SK-N-SH (cell line): ENCODE measurements at places on chromosomes 6 and 20.
A peak's percentile ranks its signal among the peaks of the same experiment; 100 is the strongest.

DNA sequence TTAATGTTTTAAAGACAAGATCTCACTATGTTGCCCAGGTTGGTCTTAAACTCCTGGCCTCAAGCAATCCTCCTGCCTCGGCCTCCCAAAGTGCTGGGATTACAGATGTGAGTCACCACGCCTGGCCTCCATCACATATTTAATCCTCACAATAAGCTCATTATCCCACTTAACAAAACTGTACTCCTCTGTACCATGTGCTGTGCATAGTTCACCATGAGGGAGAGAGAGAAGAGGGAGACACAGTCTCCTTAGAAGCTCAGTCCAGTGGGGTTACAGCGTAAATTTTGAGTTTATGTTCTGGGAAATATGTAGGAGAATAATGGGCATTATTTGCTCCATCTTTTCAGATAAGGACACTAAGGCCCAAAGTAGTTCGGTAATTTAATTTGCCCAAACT is 7.9 kb upstream of the CPNE5 start:
- H3K27me3 ChIP-seq, result no peaks in the 10 kb centered on the region
- no peak overlapping the region for H3K27ac ChIP-seq
- no peak overlapping the region for H3K4me3 ChIP-seq
- H3K36me3 ChIP-seq, result peaks cover 9% of the 10 kb centered on the region
- DNase-seq, result no peak

DNA sequence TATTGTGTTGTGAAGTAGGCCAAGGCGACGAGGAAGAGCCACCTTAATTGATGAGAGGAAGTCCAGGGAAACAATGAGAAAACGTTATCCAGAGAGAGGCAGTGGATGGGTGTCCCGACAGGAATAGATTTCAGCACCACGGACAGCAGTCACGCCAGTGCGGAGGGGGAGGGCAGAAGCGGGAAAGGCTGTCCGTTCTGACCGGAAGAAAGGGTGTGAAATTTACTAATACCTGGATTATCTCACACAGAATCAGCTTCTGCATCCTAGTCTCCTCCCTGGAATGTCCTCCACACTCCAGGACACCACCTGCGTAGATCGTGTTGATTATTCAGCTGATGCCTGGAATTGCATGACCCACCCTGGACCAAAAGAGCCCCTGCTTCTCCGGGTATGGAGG is 7.4 kb upstream of the BPIFA3 start:
- no peaks in the 10 kb centered on the region; the same call in 1 of the 2 replicates for H3K4me1 ChIP-seq
- no peak overlapping the region for H3K27ac ChIP-seq
- H3K27me3 ChIP-seq, result 0 out of 2 replicates have a peak, but pooled peaks cover 2% of the 10 kb centered on the region
- no peaks in the 10 kb centered on the region for H3K36me3 ChIP-seq
- no peak overlapping the region for H3K4me3 ChIP-seq

GRCh38 chr6:38579010-38579628 is 60.6 kb downstream of the BTBD9 start:
- H3K4me3 ChIP-seq, result no peak overlapping the region
- H3K4me1 ChIP-seq, result no peaks in the 10 kb centered on the region
- no peak overlapping the region for H3K27ac ChIP-seq

GRCh38 chr6:128822271-128822670 is 60.7 kb upstream of the LAMA2 start:
- no peaks in the 10 kb centered on the region for H3K4me1 ChIP-seq
- H3K36me3 ChIP-seq, result no peaks in the 10 kb centered on the region
- 0 out of 2 replicates have a peak, but pooled peaks cover 6% of the 10 kb centered on the region for H3K27me3 ChIP-seq
- H3K4me3 ChIP-seq, result no peak overlapping the region

DNA sequence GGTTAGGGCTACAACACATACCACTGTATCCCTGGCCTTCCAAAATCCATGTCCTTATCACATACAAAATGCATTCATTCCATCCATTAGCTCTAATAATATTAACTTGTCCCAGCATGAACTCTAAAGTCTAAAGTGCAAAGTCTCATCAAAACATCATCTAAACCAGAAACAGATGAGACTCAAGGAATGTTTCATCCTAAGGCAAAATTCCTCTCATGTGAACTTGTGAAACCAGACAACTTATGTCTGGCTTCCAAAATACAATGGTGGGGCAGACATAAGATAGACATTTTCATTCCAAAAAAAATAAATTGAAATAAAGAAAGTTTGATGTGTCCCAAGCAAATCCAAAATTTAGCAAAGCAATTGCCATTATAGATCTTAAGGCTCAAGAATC is 257.4 kb downstream of the HTR1B start:
- DNase-seq, result no peak
- H3K27me3 ChIP-seq, result no peaks in the 10 kb centered on the region
- no peak overlapping the region for H3K4me3 ChIP-seq
- H3K4me1 ChIP-seq, result no peaks in the 10 kb centered on the region
- no peaks in the 10 kb centered on the region for H3K36me3 ChIP-seq

DNA sequence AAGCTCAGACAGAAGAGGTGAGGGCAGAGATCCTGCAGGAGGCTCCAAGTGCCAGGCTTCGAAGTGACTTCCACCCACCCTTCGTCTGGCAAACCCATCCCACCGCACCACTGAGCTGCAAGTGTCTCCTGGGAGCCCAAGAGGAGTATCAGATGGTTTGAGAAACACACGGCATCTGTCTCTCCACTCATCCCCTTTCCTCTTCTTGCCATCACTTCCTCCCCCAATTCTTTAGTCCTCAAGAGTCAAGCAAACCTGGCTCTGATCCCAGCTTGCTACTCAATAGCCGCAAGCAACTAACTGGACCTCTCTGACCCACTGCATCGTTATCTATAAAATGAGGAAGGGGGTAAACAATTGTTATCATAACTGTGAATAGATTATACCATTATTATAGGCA is 142.1 kb downstream of the BMP7 start:
- H3K27me3 ChIP-seq, result no peaks in the 10 kb centered on the region
- H3K4me1 ChIP-seq, result no peaks in the 10 kb centered on the region
- no peak overlapping the region for H3K4me3 ChIP-seq
- no peak for DNase-seq
- H3K36me3 ChIP-seq, result no peaks in the 10 kb centered on the region

GRCh38 chr6:70270287-70271005 is 32.4 kb downstream of the COL9A1 start:
- H3K27me3 ChIP-seq, result no peaks in the 10 kb centered on the region
- H3K4me3 ChIP-seq, result no peak overlapping the region
- DNase-seq, result no peak
- H3K36me3 ChIP-seq, result no peaks in the 10 kb centered on the region

DNA sequence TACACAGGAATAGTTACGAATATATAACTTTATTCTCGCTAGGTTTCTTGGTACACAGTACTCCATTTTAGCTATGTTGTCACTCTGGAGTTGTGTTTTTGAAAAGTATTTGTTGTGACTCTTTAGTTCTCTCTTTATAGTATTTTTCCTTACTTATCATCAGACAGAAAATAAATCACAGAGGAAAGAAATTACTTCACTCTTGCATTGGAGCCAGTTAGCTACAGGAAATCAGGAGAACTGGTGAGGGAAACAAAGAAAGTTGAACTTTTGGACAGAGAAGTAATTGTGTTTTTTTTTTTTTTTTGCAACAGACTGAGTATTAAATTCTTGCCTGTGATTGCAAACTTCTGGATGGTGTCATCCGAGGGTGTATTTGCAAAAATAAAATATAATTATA is 33.9 kb downstream of the DSE start:
- peak overlapping the region; percentile 86; the same call in 1 of the 2 replicates for H3K27ac ChIP-seq
- H3K27me3 ChIP-seq, result no peaks in the 10 kb centered on the region
- H3K4me1 ChIP-seq, result peaks cover 18% of the 10 kb centered on the region; the same call in 1 of the 2 replicates
- no peak overlapping the region for H3K4me3 ChIP-seq
- H3K36me3 ChIP-seq, result peaks cover 1% of the 10 kb centered on the region; the same call in 1 of the 2 replicates

- no peak for DNase-seq
- H3K27me3 ChIP-seq, result no peaks in the 10 kb centered on the region
- no peak overlapping the region for H3K4me3 ChIP-seq
- no peak overlapping the region for H3K27ac ChIP-seq
Measured at GRCh38 chr6:25218346-25218745, 60.8 kb upstream of the CARMIL1 start.

DNA sequence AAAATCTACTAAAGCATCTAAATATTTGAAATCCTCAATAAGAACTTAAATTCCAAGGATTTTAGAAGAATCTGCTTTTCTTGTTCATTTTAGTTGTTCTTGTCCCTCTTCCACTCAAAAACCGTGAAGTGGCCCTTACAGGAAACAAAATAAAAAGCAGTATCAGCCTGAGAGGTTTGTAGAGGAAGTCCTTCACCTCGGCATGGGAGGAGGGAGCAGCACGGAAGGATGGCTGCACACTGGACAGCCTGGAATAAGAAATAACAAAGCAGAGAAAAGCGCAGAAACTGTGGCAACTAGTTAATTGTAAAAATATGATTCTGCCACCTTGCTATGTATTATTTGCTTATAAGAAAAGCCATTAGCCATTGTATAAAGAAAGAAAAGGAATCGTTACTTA is 46.1 kb downstream of the RALGAPA2 start:
- H3K36me3 ChIP-seq, result no peaks in the 10 kb centered on the region
- no peak overlapping the region for H3K4me3 ChIP-seq
- H3K27ac ChIP-seq, result no peak overlapping the region
- no peaks in the 10 kb centered on the region for H3K27me3 ChIP-seq

- no peak overlapping the region for H3K27ac ChIP-seq
- no peak for DNase-seq
- H3K4me1 ChIP-seq, result peaks cover 13% of the 10 kb centered on the region; the same call in 1 of the 2 replicates
- no peaks in the 10 kb centered on the region; the same call in 1 of the 2 replicates for H3K36me3 ChIP-seq
- no peak overlapping the region for H3K4me3 ChIP-seq
- no peaks in the 10 kb centered on the region for H3K27me3 ChIP-seq
Measured at GRCh38 chr20:63641146-63641791, 12.0 kb downstream of the STMN3 start.

GRCh38 chr6:52749556-52750152 is 13.6 kb downstream of the GSTA2 start:
- no peaks in the 10 kb centered on the region for H3K4me1 ChIP-seq
- H3K27me3 ChIP-seq, result no peaks in the 10 kb centered on the region; the same call in 1 of the 2 replicates
- H3K36me3 ChIP-seq, result no peaks in the 10 kb centered on the region
- DNase-seq, result no peak
- H3K4me3 ChIP-seq, result no peak overlapping the region

GRCh38 chr6:125814481-125814880 is 23.7 kb downstream of the NCOA7 start:
- H3K36me3 ChIP-seq, result no peaks in the 10 kb centered on the region
- DNase-seq, result no peak
- H3K27me3 ChIP-seq, result no peaks in the 10 kb centered on the region
- no peak overlapping the region for H3K4me3 ChIP-seq

GRCh38 chr6:3006476-3006875 is 6.8 kb downstream of the NQO2 start:
- H3K4me3 ChIP-seq, result no peak overlapping the region
- H3K27me3 ChIP-seq, result no peaks in the 10 kb centered on the region
- no peaks in the 10 kb centered on the region for H3K4me1 ChIP-seq
- H3K36me3 ChIP-seq, result peaks cover 5% of the 10 kb centered on the region; the same call in 1 of the 2 replicates
- no peak overlapping the region for H3K27ac ChIP-seq
- DNase-seq, result no peak

DNA sequence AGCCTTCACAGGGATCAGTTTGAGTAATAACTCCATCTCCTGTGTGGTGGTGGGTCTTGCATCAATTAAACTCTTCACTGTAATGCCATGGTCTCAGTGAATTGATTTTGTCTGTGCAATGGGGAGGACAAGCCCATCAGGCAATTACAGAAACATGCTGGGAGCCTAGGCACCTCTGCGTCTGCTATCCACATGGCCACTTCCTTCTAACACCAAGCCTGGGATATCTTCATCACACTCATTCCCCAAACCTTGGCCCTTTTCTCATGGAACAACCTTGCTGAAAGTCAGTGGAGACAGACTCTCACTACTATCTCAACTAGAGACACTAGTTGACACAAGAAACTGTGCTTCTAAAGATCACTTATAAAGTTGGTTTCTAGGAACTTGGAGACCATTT is 210.1 kb upstream of the SHLD1 start:
- no peaks in the 10 kb centered on the region for H3K27me3 ChIP-seq
- no peaks in the 10 kb centered on the region for H3K4me1 ChIP-seq
- H3K4me3 ChIP-seq, result no peak overlapping the region
- H3K27ac ChIP-seq, result no peak overlapping the region
- no peak for DNase-seq

DNA sequence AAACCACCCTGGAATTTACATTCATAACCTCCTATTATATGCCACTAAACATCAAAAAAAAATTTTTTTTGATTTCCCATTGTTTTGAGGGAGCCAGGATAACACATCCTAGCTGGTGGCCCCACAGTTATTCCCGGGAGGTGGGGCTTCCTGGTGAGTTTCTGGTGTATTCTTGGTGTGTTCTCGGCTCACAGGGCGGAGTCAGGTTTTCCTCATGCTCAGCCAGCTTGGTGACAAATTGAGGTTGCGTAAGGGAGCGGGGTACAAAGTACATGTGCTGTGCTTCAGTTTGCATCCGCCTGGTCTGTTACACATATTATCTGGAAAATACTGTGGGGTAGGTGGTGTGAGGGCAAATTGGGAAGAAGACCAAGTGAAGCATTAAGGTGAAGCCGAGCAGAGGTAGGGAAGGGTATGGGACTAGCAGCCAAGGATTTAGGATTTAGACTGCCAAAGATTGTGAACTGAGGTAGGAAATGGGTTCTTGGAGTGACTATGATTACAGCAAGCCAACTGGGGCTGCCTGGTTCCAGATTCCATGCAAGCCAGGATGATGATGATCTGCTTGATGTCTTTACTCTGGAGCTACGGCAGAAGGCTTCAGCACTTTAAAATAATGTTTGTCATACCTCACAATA is 46.2 kb upstream of the EEF1A1 start:
- H3K36me3 ChIP-seq, result no peaks in the 10 kb centered on the region
- H3K27me3 ChIP-seq, result no peaks in the 10 kb centered on the region
- H3K27ac ChIP-seq, result no peak overlapping the region
- DNase-seq, result no peak
- H3K4me3 ChIP-seq, result no peak overlapping the region
- no peaks in the 10 kb centered on the region for H3K4me1 ChIP-seq

- H3K36me3 ChIP-seq, result no peaks in the 10 kb centered on the region
- no peaks in the 10 kb centered on the region for H3K4me1 ChIP-seq
- H3K27ac ChIP-seq, result no peak overlapping the region
- no peak for DNase-seq
- no peak overlapping the region for H3K4me3 ChIP-seq
Measured at GRCh38 chr6:139325125-139325524, 33.3 kb upstream of the TXLNB start.

GRCh38 chr6:38852215-38852614 is 137.1 kb downstream of the DNAH8 start:
- H3K4me3 ChIP-seq, result no peak overlapping the region
- no peak for DNase-seq
- H3K36me3 ChIP-seq, result no peaks in the 10 kb centered on the region
- no peaks in the 10 kb centered on the region for H3K27me3 ChIP-seq
- H3K27ac ChIP-seq, result no peak overlapping the region

- H3K36me3 ChIP-seq, result no peaks in the 10 kb centered on the region
- DNase-seq, result no peak
- no peak overlapping the region for H3K4me3 ChIP-seq
- peaks cover 4% of the 10 kb centered on the region; the same call in 1 of the 2 replicates for H3K4me1 ChIP-seq
- H3K27ac ChIP-seq, result no peak overlapping the region
Measured at GRCh38 chr20:44407402-44408184, 52.1 kb downstream of the HNF4A start.
